CD8-positive, alpha-beta memory T cell (primary cell): ENCODE measurements at places on chromosomes 11 and 22. TPM values are rescaled to one million over a fixed set of nuclear protein-coding genes. Genes with fewer than 3 reads are reported as not detected.

GRCh38 chr11:70643642-70644041 is 245.3 kb downstream of the CTTN start:
- H3K4me3 ChIP-seq, result no peak overlapping the region
- DNase-seq, result no peak
- H3K36me3 ChIP-seq, result no peaks in the 10 kb centered on the region
- no peaks in the 10 kb centered on the region for H3K4me1 ChIP-seq

- H3K27me3 ChIP-seq, result no peaks in the 10 kb centered on the region
- no peak overlapping the region for H3K27ac ChIP-seq
- DNase-seq, result no peak
- no peaks in the 10 kb centered on the region for H3K36me3 ChIP-seq
- no peaks in the 10 kb centered on the region for H3K4me1 ChIP-seq
These were observed 105.7 kb downstream of the RASSF10 start for GRCh38 chr11:13114566-13115379.

GRCh38 chr11:87892291-87892690 is 283.0 kb downstream of the RAB38 start:
- H3K36me3 ChIP-seq, result no peaks in the 10 kb centered on the region
- H3K27ac ChIP-seq, result no peak overlapping the region
- H3K4me1 ChIP-seq, result no peaks in the 10 kb centered on the region
- DNase-seq, result no peak
- H3K4me3 ChIP-seq, result no peak overlapping the region

- H3K4me1 ChIP-seq, result peaks cover 31% of the 10 kb centered on the region
- no peak overlapping the region for H3K4me3 ChIP-seq
- no peak overlapping the region for H3K27ac ChIP-seq
- no peaks in the 10 kb centered on the region for H3K36me3 ChIP-seq
These were observed 1.2 kb downstream of the GLB1L3 start for GRCh38 chr11:134277183-134278001.

DNA sequence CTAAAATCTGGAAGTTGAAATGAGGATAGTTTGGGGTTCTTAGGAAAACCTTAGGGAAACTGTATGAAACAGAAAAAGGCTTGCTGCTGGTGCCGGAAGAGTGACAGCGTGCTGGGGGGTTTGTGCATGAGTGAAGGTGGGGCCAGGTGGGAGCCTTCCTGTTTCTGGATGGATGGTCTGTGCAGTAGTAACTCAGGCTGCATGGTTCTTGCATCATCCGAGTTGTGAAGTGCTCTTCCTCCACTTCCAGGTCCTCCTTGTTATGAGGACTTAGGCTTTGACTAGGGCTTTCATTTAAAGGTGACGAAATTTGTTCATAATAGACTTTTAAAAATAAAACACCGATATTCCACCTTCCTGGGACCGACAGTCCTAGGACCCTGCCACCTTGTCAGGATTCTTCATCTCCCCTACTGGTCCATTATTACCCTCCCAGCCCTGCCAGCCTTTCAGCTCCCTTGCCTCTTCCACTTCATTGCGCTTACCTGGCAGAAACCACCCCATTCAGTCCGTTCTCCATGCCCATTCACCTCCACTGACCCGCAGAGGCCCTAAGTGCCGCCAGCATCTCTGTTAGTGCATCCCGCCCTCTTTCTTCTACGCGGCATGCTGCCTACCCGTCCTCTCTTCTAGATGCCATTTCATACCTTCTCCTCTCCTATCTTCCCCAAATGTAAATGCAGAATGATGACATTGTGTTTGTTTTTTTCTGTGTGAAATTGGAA is 47.3 kb downstream of the PPFIA1 start:
- no peak for DNase-seq
- H3K36me3 ChIP-seq, result peaks cover 10% of the 10 kb centered on the region
- no peaks in the 10 kb centered on the region for H3K27me3 ChIP-seq
- H3K4me1 ChIP-seq, result peaks cover 3% of the 10 kb centered on the region
- no peak overlapping the region for H3K4me3 ChIP-seq

Gene CARD18
- total RNA-seq, result not detected

Gene OR4D5
- not detected for total RNA-seq
